Lung (tissue), 17 donors: ENCODE measurements at places on chromosomes 1 and 21. TPM values are rescaled to one million over a fixed set of nuclear protein-coding genes. Genes with fewer than 3 reads are reported as not detected.

NRAS gene
- 14.6 TPM for polyA plus RNA-seq

- H3K27me3 ChIP-seq = no peaks in the 10 kb centered on the region
- H3K4me3 ChIP-seq = no peak overlapping the region
- no peaks in the 10 kb centered on the region for H3K4me1 ChIP-seq
- DNase-seq = no peak
- no peaks in the 10 kb centered on the region for H3K36me3 ChIP-seq
Observed at GRCh38 chr1:90381598-90381997, 335.5 kb downstream of the BARHL2 start.

DNA sequence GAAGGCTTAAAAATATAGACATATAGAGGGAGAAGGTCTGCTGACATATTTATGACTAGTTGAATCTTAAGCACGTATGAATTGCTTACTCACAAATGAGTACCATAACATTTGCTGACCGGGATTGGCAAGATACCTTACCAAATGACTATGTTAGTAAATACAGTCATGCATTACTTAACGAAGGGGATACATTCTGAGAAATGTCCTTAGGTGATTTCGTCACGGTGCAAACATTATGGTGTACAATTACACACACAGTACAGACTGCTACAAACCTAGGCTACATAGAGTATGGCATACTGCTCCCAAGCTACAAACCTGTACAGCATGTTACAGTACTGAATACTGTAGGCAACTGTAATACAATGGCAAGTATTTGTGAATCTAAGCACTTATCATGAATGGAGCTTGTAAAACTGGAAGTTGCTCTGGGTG, 19.4 kb upstream of the UBE2U start:
- peak; percentile 54 for DNase-seq
- no peak overlapping the region for H3K4me3 ChIP-seq
- H3K27me3 ChIP-seq = no peaks in the 10 kb centered on the region
- peaks cover 3% of the 10 kb centered on the region for H3K36me3 ChIP-seq

- H3K4me1 ChIP-seq = peaks cover 4% of the 10 kb centered on the region
- no peak overlapping the region for H3K27ac ChIP-seq
- no peak overlapping the region for H3K4me3 ChIP-seq
- DNase-seq = no peak
Observed at GRCh38 chr1:8524627-8525157, 206.8 kb downstream of the SLC45A1 start.
